ENCODE measurements at places on chromosomes 5 and 9.

GRCh38 chr5:3596857-3597166, 1.2 kb downstream of the IRX1 start:
- DNase-seq = no peak

GRCh38 chr5:153147891-153148623, 342.4 kb upstream of the GRIA1 start:
- peak; percentile 6 for DNase-seq

DNA sequence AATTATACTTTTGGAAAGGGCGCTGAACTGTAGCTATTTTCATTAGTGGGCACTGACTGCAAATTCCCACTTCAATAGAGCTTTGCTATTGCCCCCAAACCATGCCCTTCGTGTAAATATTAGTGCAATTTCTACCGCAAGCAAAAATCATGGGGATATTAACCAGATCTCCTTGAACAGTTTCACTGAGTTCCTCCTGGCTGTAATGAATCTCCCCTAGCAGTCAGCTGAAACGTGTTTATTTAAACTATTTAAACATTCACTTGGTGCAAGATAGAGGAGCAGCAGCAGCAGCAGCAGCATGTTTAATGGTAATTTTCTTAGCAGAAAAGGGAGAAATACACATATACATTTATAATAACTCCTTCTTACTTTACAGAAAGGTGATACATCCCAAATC, 54.4 kb downstream of the ARRDC3 start:
- no peak for DNase-seq

GRCh38 chr5:36777105-36777757, 99.3 kb upstream of the NIPBL start:
- no peak for DNase-seq

DNA sequence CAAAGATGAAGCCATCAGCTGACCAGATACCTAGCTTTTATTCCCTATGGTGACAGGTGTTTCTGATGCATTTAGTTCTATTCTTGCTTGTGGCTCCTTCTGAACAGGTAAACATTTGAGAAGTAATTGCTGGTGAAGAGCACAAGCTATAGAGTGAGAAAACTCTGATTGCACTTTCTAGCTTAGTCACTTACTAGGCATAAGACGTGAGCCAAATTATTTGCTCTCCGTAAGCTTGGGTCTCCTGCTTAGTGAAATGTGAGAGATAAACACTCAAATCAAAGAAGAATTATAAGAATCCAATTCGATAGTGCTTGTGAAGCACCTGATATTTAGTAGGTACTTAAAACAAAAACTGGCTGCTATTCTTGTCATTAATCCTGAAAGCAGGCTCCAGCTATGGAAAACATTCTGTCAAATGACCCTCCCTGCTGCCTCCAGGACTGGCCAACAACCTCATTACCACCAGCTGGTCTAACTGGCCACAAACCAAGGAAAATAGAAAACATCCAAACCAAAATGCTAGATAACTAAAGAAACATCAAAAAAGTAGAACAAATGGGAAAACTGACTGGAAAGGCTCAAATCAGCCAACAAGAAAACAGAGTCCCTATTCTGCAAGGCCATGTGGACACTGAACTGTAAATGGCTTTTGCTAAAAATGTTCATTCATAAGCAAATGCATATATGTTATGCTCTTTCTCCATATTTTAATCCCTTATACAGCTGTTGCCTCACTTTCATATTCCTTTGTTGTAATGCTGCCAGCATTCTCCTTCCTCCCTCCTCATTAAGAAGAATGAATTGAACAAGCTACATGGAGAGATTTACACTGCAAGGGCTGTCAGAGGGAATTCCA, 616.1 kb downstream of the DTWD2 start:
- DNase-seq = no peak

DNA sequence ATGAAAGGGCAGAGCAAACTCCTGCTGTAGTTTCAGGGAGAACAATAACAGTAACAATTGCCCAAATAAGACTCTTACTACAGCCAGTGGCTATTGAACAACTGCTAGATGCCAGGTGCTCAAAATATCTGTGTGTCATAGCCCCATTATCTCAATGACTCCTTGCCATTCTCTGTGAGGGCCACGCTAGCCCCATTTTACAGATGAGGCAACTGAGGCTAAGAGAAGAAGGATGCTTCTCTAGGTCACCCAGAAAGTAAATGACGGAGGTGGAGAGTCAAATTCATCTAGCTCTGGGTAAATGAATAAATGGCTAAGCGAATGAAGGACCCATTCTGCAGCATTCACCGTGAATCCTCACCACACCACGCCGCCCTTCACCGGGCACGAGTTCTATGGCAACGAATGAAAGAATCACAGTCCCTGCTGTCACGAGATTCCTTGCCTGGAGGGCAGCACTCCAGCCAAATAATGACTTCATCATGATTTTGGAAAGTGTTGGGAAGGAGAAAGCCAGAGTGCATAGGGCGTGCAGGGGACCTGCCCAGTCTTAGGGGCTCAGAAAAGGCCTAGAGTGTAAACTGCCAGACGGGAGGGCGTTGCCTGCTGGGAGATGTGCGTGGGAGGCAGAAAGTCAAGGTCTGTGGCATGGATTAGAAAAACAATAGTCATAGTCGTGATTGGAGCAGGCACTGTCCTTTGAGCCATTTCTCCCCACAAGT, 147.2 kb downstream of the C9orf50 start:
- DNase-seq = no peak

DNA sequence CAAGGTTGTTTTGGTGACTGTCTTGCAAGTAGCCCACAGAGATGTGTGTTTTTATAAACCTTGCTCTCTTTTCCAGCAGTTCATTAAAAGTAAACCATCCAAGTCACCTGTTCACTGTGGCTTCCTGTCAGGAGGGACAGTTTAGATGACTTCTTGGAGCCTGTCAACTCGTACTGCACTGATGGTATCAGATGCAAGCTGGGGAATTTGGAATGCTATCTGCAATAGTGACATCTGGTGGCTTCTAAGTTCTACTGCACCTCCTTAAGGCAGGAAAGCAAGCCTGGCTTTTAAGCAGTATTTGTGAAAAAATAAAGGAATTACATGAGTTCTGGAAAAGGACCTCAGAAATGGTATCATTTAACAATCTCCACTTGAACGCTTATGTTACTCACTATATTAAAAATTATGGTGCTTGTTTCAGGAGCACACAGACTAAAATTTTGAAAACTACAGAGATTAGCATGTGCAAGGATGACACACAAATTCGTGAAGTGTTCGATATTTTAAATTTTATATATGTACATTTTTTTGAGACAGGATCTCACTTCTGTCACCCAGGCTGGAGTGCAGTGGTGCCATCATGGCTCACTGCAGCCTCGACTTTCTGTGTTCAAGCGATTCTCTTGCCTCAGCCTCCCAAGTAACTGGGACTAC, 164.0 kb downstream of the TTC39B start:
- peak; percentile 60 for DNase-seq

DNA sequence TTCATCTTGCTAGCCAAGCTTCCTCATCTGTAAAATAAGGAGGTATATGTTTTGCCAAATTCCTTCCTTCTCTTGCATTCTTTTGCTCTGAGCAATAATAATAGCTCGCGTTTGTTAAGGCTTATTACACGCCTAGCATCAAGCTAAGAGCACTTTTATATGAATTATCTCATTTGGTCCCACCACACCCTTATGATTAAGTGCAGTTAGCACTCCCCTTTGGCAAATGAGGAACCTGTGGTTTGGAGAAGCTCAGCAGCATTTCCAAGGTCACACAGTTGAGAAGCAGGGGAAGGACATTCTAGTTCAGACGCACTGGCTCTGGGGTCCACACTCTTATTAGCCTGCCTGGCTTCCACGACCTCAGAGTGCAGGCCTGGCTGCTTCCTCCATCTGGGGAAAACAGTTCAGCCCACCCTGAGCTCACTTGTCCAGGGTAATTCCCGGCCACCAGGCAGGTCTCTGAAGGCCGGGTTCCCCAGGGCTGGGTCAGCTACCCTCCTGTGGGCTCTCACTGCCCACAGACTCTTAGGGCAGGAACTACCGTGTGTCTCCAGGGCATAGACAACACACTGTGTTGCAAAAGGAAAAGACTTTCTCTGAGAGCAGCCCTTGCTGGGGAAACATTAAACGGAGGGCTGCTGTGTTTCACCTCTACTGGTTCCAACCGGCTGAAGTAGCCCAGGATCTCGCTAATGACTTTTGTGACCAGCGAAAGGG, 9.9 kb upstream of the FBP1 start:
- no peak for DNase-seq

DNA sequence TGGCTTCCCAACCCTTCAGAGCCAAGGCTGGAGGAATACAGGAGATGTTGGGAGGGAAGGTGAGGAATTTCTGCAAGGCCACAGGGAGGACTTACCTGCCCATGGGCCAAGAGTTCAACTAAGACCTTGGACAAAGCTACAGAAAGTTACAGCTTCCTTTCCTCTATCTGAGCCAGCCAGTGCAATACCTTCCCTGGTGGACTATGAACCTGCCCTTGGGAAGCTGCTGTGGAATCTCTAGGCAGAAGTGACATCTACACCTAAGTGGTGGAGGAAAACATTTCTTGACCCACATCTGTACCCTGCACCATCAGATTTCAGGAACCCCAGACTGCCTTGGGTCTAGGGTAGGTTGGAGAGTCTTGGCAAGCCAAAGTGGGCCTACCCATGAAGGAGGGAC, 6.7 kb upstream of the SKP1 start:
- DNase-seq = no peak

DNA sequence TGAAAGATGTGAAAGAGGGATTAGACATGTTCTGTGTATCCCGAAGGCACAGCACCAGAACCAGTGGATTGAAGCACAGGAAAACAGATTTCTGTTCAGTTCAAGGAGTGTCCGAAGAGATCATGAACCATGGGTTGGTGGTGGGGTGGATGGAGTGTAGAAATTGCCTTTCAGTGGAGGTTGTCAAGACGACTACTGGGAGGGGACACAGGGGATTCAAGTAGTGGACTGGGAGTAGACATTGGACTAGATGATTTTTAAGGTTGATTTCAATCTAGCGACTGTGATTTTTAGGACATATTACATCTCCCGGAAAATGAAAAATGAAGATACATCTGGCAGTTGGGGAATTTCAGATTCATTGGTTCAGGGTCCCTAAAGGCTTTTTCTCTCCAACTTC, 35.9 kb upstream of the TNFAIP8 start:
- no peak for DNase-seq

- DNase-seq = no peak
Observed at GRCh38 chr5:55451976-55452375, 82.8 kb downstream of the PLPP1 start.

- no peak for DNase-seq
Observed at GRCh38 chr9:99090336-99091130, 14.4 kb upstream of the TGFBR1 start.

DNA sequence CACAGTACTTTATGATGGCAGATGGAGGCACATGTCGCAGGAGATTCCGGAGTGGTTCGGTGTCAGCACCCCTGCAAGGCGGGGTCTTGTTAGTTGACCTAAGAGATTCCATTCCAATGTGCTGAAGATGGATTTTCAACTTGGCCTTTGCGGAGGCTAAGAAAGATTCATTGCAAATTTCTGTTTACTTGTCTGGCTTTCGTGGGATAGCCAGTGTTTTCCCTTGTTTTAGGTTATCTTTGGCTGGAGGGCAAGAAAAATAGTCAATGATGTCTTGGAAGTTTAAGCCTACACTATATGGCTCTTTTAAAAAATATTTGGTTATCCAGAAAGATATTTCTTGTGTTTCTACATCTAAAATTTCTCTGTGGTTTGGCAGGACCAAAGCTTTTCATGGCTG, 123.6 kb upstream of the PTCH1 start:
- no peak for DNase-seq

GRCh38 chr5:72501488-72501887, 5.7 kb downstream of the ZNF366 start:
- no peak for DNase-seq

GRCh38 chr5:172714491-172715420, 56.2 kb downstream of the DUSP1 start:
- peak; percentile 79 for DNase-seq

DNA sequence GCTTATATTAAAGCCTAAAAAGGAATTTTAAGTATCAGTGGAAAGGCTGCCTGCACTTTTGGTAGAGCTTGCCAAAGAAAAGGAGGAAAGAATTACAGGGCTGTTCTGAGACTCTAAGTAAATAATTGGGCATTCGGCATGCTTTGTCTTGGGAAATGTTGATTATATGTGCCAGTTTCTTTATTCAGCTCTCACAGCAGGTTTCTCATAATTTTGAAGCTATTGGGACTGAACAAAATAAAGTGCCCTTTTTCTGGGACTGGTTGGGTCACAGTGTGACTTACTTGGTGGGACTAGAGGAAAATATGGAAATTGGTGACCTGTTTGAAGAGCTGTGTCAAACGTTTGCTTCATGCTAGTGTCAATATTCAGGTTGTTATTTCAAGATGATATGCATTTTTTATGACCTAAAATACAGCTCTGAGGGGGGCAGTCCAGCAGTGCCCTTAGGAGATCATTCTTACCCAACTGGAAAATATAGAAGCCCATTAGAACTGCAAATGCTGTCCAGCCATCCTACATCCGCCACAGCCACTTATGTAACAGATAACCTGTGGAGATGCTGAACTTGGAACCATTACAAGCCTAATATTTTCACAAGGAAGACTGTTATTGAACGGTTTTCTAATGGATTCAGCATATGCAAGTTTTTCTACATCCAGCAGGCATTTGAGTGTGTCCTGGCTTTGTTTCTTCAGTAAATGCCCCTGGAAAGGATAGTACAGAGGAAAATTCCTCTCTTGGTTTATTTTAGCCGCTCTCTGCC, 122.4 kb downstream of the SNCAIP start:
- no peak for DNase-seq

DNA sequence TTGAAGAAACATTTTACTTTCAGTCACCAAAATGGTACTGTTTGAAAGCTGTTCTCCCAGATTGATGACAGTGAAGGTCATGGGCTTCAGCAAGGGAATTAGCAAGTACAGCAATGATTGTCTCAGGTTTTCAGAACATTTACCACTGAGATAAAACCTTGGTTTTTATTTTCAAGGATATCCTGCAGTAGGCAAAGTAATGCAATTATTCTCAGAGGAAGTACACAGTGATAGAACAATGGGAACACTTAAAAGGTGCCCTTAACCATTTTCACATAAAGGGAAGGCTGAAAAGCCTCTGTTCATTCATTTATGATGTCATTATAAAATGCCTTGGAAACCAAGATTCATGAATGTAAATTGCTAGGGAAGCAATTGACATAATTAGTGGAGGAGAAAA, 471.8 kb upstream of the ACO1 start:
- no peak for DNase-seq

GRCh38 chr5:65919773-65920172, 6.6 kb upstream of the ERBIN start:
- no peak for DNase-seq

- DNase-seq = no peak
Observed at GRCh38 chr5:86625148-86625547, 7.4 kb downstream of the COX7C start.
